ENCODE measurements at places on chromosomes 16 and 17.

GRCh38 chr16:4570086-4570485 lies 13.9 kb downstream of the C16orf96 start:
- no peak for DNase-seq

GRCh38 chr16:55294931-55295342 lies 29.1 kb upstream of the IRX6 start:
- DNase-seq: no peak

DNA sequence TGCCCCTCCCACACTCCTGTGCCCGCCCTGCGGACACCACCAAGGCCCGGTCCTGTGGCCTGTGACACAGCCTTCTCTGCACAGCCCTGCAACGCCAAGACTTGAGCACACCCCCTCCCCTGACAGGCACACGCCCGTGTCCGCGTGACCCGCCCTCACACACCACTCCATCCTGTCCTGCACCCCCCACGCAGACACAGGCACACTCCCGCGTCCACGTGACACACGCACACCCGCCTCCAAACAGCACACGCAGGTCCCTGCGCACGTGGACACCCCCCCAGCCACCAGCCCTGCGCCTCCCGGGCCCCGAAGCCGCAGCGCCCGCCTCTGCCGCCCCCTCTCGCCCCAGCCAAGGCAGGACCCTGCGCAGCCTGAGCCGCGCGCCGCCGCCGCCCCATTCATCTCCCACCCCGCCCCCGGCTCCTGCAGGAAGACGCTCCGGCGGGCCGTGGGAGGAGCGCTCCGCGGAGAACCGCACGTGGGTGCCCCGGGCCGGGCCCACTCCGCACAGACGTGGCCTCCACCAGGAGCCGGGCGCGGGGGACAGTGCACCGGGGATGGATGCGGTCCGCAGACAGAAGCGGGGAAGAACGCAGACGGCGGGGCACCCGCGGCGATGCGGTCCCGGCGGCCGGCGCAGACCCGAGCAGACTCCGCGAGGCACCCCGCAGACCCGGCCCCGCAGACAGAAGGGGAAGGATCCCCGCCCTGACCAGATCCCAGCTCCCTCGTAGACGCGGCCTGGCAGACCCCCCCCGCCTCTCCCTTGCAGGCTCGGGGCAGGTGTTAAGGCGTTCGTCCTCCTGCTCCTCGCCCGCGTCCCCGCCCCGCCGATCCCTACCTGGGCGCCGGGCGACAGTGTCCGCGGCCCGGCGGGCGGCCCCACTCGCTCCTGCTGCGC lies 506 bp downstream of the CAMKK1 start:
- peak; percentile 68 for DNase-seq

- no peak for DNase-seq
These were observed 22.1 kb downstream of the VAC14 start for GRCh38 chr16:70778901-70779309.

DNA sequence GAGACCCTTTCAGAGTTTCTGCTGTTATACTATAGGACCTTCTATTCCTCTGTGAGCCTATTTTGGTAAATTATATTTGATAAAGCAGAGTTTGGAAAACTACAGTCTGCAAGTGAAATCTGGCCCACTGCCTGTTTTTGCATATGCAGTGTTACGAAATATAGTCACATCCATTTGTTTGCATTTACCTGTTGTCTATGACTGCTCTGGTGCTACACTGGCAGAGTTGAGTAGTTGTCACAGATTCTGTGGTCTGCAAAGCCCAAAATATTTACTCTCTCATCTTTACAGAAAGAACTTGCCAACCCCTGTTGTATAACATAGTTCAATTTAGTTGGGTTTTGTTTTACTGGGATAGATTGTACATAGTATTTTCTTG lies 42.3 kb downstream of the TNRC6A start:
- no peak for DNase-seq

GRCh38 chr16:3771513-3771912 lies 54.2 kb upstream of the TRAP1 start:
- DNase-seq: no peak

DNA sequence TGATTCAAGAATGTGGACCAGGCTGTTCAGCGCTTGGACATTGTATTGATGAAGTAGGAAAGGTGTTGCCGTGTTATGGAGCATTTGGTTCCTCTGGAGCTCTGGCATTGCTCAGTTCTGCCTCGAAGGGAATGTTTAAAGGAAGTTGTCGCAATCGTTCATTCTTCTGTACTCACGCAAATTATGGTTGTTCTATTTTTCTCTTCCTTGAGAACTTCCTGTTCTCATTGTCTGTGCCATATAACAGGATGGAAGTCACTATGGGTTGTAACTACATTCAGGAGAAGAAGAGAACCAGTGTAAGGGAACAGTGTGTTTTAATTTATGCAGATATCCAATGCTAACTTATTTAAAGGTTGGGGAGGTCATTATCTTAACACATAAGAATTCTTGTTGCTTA lies 13.0 kb downstream of the PCTP start:
- DNase-seq: no peak

- DNase-seq: no peak
These were observed 83.3 kb downstream of the TBC1D16 start for GRCh38 chr17:79952265-79952877.

GRCh38 chr17:81794509-81794908 lies 9.4 kb upstream of the GCGR start:
- DNase-seq: no peak

DNA sequence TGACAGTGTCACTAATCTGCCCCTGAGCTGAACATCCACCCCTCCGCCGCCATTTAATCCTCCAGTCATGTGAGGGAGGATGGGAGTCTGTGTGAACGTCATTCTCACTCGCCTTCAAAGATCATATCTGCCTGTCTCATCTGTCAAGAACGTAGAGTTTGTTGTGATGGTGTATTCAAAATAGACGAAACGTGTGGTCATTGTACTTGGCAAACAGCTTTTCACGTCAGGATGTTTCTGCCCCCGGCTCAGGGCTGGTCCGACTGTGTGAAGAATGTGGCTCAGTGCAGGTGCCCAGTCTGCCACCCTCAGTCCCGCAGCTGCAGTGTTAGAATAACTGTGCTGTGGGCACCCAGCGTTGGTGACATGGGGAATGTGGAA lies 148.0 kb downstream of the KCNJ12 start:
- DNase-seq: no peak

DNA sequence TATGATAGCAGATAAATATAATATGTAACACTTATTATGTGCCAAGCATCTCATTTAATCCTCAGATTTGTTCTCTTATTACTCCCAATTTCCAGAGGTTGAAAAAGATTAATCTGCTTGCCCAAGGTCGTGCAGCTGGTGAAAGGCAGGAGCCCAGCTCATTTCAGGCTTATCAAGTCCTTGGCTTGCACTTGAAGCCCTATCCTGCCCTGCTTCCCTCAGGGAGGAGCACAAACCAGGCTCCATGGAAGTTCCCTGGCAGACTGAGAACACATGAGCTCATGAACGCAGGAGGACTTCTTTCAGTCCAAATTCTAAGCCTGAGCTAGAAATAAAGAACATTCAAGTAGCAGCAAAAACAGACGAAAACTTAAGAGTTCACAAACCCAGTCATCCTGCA lies 74.8 kb downstream of the USP31 start:
- DNase-seq: no peak

DNA sequence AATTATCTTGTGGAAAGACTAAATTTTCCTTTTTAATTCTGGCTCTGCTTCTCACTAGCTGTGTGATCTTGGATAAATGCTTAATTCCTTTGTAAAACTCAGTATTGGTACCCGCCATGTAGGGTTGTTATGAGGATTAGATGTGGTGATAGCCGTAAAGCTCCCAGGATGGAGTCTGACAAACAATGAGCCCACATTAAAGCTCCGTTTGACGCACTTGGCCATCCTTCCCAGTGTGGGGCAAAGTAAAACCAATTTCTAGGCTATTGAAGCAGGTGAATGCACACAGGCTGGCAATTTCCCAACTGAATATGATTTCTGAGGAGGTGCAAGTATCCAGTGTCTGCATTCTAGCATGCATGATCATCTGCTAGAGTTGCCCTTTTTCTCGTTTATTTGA lies 123.6 kb downstream of the MRTFB start:
- DNase-seq: no peak

DNA sequence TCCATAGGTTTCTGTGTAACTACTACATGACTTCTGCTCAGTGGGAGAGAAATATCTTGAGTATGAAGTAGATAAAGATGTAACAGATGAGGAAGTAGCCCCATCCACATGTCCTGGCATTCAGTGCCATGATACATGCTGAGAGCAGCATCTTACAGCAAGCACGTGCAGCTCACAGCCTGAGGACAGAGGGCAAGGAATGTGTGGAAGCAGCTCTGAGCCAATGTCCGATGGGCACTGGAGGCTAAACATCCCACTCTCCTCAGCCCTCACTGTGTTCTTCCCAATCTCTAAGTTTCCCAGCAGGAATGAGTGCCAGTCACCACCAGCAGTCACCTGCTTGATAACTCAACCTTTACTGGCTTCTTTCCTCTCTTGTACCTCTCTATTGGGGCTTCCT lies 40.4 kb downstream of the CFDP1 start:
- DNase-seq: no peak

- no peak for DNase-seq
These were observed 4.8 kb downstream of the BTBD17 start for GRCh38 chr17:74356646-74357465.

DNA sequence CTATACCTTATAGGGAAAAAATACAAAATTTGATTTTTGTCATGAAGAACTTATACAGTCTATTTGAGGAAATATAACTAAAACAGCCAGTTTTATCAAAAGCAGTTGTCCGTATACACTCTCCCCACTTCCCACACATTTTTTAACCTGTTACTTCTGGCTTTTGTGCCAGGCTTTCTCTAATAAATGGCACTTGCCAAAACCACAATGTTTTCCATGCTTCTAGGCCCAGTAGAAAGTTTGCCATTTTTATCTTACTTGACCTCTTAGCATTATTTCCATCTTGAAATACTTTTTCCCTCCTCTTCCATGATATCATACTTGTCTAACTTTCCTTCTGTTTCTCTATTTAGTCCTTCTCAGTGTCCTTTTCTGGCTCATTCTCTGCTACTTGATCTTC lies 38.8 kb downstream of the EFCAB5 start:
- DNase-seq: no peak

- DNase-seq: no peak
These were observed 62.7 kb upstream of the GSE1 start for GRCh38 chr16:85550422-85550864.

DNA sequence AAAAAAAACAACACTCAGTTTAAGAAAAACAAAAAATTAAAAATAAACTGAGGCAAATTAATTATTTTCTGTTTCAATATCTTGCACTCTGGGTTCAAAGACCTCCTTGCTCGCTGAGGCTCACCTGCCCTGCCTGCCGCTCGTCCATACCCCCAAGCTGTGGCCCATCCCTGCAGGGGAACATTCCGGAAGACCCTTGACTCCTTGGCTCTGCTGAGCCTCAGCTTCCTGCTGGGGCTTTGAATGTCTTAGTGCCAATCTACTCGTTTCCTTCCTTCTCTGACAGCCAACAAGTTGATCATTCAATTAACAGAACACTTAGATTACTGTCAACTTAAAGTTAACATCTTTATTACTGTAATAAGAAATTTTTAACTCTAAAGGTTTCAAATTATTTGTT lies 24.3 kb downstream of the G6PC1 start:
- no peak for DNase-seq

GRCh38 chr16:70455910-70456309 lies 1.5 kb downstream of the FCSK start:
- DNase-seq: no peak

- no peak for DNase-seq
These were observed 28.9 kb upstream of the GNA13 start for GRCh38 chr17:65085397-65085796.

GRCh38 chr17:76553178-76553908 lies 13.5 kb downstream of the PRCD start:
- DNase-seq: no peak

DNA sequence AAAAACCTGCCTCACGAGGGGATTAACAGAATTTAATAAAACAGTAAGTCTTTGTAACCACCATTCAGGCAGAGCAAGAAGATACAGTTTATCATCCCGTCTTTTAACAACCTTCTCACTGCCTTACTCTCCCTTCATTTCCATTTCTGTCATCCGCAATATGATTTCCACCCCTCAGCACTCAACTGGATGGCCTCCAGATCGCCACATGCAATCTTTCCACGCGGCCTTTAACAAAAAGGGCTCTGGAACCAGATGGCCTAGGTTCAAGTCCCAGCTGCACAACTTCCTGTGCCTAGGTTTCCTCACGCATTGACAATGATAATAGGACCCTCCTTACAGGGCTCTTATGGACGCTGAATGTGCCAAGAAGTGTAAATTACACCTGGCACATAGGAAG lies 103.6 kb downstream of the GAS7 start:
- no peak for DNase-seq

DNA sequence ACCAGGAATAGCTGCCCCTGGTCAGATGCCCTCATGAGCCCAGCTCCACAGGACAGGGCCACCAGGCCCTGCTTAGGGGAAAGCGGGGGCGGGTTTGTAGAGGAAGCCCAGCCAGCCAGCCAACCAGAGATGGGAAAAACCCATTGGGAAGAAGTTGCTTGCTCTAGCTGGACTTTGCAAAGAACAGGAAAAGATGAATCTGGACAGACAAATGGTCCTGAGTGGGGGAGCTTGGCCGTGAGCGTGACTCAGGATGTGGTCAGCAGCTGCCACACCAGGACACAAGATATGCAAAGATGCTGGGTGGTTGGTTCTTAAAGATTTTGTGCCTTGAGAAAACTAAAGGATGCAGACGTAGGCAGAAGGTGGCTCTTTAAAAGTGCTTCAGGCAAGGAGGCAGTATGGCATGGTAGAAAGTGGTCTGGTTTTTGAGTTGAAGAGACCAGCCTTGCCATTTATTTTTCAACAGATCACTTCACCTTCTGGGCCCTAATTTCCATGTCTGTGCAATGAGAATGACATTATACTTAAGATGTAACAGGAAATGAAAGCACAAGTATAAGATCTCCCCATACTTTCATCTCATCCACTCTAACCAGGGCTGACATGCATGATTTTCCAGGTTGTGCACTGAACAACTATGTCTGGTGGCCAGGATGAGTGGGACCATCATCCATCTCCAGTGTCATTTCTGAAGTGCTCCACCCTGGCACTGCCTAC lies 27.8 kb upstream of the HEATR6 start:
- no peak for DNase-seq

GRCh38 chr17:80793851-80794267 lies 197.8 kb upstream of the CHMP6 start:
- no peak for DNase-seq

- DNase-seq: no peak
These were observed 5.0 kb downstream of the NKD1 start for GRCh38 chr16:50553182-50553710.
